Stimulated activated CD8-positive, alpha-beta memory T cell treated with anti-CD3 and anti-CD28 coated beads, Interleukin-15, amount 100 ng/mL, for 24 hours (primary cell): ENCODE measurements at places on chromosomes 3 and 15.

DNA sequence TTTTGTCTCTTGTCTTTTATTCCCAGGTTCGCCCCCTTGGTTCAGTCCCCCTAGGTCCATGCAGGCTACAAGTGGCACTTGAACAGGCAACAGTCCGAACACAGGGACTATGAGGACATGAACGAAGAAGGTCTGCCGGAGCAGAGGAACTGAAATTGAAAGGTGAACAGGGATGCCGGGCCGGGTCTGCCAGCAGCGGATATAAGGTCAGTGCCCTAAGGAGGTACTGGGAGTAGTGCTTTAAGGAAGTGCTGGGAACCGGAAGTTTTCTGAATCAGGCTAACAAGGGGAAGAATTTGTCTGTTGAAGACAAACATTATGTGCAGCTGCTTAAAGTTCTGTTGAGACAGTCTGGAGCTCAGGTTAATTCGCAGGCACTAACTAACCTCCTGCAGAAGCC is 46.8 kb downstream of the LSM3 start:
- DNase-seq, result no peak

DNA sequence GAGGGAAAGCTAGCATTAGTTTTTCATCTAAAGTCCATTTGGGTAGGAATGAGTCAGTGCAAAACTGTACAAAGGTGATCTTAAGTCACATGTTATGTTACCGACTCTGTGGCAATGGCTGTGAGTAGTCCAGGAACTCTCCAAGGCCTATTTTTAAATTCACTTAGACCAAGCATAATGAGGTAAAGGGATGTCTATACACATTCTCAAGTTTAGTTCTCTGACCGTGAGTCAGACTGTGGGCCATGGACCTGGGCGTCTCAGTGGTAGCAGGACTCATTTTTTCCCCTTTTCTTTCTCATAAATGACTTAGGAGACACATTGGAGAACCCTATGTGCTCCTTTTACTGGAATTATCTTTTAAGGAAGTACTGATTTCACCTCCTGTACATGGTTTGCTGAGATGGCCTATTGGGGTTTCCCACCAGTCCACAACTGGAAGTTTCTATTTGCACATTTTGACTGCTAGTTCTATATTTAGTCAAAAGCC is 488.7 kb upstream of the TPRG1 start:
- no peak for DNase-seq

DNA sequence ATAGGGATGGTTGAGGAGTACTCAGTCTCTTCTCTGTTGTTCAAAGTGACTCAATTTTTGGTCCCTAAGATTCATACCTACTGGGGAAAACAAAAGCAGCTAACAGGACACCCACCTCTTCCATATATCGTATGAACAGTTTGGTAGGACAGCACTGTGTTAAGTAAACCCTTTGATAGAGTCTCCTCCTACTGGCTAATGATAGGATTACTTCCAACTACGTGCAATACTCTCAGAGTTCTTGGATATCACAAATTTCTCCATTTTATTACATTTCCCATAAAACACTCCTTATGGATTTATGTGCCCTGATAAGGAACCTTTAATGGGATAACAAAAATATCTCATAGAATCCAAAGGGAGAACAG is 200.2 kb upstream of the GOLGA6L4 start:
- no peak for DNase-seq

GRCh38 chr3:134252766-134253165 is 2.1 kb upstream of the RYK start:
- no peak for DNase-seq

DNA sequence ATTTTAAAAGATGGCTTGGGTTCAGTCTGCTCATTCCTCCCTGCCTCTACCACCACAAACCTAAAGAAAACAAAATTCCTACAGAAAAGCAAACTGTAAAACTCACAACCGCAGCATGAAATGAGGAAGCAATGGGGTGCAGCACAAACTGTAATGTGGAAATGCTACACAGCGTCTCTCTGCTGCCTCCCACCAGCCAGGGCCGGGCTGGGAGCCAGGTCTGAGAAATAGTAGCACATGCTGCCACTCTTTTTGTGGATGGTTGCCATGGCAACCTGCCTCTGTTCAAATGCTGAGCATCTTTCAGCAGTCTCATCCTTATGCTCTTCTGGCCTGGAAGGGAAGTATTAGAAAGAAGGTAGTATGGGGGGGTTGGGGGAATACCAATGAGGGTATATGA is 55.4 kb downstream of the EOMES start:
- no peak for DNase-seq

GRCh38 chr15:38028869-38029268 is 94.4 kb downstream of the TMCO5A start:
- DNase-seq, result no peak

GRCh38 chr15:37084602-37085001 is 15.7 kb downstream of the MEIS2 start:
- DNase-seq, result no peak

DNA sequence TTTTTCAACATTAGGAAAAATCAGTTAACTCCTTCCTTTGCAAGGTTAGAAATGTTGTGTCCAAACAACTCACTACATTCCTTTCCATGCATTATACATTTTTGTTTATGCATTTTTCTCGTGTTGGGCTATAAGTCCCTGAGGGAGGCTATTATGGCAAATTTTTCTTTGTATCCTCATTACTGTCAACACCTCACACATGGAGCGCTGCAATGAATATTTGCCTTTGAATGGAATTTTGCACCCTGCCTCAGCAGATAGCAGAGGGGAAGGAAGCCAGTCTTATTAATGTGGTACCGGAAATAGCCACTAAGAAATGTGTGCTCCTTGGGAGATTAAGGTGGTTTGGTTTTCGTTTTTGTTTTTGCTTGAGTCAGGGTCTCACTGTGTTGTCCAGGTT is 134.7 kb downstream of the THSD4 start:
- DNase-seq, result no peak

DNA sequence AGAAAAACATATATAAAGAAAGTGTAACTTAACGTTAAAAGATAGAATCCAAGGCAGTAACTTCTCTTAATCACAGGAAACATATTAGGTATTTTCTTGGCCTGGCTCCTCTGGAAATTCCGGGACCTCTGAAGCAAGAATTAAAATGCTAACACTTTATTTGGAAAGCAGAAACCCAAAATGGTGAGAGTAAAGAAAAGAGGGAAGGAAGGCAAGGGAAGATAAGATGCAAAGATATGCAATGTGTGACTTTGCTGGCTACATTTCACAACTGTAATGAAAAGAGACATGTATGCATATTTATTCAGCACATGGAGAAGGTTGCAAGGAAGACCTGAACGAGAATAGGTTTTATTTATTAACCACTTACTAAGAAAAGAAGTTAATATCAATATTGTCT is 372.5 kb downstream of the TBL1XR1 start:
- no peak for DNase-seq

GRCh38 chr3:6989608-6990291 is 128.8 kb downstream of the GRM7 start:
- DNase-seq, result no peak

DNA sequence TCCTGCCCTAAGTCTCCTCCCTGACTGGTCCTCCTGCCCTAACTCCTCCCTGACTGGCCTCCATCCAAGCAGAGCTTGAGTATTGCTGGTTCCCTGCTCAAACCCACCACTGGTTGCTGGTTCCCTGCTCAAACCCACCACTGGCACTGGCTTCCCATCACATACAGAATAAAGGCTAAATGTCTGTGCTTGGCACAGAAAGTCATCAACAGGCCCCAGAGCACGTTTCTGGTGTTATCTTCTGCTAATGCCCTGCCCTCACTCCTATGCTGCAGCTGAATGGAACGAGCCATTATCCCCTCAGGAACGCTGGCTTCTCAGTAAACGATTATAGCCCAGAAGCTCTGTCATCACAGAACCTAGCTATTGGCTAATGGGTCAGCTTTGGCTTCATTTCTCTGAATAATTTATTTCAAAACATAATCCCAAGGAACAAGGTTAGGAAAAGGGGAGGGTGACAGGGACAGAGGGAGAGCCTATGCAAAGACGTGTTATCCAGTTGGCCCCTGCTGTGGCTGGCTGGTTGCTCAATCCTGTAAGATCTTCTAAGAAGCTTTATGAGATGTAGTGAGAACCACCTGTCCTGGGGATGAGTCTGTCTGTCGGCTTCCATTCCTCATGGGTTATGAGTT is 6.3 kb upstream of the MUC20 start:
- no peak for DNase-seq

DNA sequence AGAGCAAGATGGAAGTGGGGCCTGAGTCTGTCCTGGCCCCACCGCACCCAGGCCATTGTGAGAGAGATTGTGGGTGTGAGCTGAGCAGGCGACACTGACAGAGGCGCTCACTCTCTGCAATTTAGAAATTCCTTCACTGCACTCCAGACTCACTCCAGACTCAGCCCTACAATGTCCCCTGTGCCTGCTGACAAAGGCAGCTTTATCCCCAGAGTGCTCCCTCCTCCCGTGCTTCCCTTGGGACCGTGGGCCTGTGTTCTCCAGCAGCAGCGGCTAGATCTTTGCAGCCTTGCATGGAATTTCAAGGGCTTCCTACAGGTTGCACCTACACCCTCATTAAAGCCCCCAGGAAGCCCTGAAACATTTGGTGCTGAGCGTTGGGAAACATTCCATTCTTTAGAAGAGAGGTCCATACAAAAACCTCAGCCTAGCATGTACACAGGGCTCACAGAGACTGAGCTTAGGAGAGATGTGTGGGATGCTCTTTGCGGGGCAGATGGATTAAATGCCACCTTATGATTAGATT is 1.3 kb upstream of the IL16 start:
- DNase-seq, result no peak

- DNase-seq, result no peak
Observed at GRCh38 chr3:121916189-121916588, 22.0 kb downstream of the SLC15A2 start.

GRCh38 chr3:126540342-126540849 is 16.4 kb downstream of the CHST13 start:
- DNase-seq, result no peak

- no peak for DNase-seq
Observed at GRCh38 chr3:71189480-71189879, 394.0 kb downstream of the FOXP1 start.

DNA sequence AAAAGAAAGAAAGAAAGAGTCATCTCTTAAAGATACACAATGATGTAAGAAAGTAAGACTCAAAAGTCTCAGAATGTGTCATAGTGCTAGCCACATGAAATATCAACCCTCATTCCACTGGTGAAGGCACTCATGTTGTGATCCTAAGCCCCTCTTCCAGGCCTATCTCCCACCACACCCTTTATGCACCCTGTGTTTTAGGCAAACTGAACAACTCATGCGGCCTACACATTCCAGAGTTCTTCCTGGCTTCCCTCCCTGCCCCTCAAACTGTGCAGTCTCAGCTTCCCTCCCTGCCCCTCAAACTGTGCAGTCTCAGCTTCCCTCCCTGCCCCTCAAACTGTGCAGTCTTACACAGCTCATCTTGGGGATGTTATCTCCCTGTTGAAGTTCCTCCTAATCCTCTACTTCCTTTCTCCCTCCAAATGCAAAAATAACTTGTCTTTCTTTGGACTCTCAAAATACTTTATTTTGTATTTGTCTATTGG is 69.0 kb upstream of the FNDC3B start:
- DNase-seq, result no peak

DNA sequence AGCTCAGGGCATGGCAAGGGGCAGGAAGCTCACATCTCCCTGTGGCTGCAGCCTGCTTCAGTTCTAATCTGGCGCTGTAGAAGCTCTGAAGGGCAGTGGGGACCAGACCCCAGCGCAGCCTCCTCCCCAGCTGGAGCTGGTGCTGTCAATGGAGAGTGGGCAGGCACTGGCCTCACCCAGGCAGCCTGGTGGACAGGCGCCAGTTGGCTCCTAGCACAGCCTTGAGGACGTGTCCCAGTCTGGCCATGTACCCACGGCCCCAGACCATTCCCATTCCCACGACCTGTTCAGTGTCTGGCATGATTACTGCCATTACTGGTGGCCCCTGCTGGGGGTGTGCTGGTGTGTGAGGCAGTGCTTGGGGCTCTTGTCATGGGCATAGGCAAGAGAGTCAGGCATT is 16.3 kb downstream of the TYRO3 start:
- DNase-seq, result no peak

GRCh38 chr3:29335438-29335837 is 54.6 kb downstream of the RBMS3 start:
- DNase-seq, result no peak

GRCh38 chr3:139480585-139480984 is 4.3 kb upstream of the RBP2 start:
- DNase-seq, result no peak

DNA sequence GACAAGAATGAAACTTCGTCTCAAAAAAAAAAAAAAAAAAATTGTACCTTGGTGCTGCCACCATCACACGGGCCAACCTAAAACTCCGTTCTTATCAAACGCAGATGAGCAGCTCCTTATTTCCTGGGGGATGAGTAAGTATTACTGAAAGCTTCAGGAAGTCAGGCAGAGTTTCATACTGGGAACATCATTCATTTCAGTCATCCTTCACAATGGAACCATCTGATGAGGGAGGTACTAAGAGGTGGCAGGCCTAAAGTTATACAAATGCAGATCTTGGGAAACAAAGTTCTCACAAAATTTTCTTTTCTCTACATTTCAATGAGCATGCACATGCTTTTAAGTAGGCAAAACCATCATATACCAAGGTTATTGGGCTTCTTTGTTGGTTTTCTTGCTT is 636.0 kb upstream of the LMCD1 start:
- DNase-seq, result no peak

DNA sequence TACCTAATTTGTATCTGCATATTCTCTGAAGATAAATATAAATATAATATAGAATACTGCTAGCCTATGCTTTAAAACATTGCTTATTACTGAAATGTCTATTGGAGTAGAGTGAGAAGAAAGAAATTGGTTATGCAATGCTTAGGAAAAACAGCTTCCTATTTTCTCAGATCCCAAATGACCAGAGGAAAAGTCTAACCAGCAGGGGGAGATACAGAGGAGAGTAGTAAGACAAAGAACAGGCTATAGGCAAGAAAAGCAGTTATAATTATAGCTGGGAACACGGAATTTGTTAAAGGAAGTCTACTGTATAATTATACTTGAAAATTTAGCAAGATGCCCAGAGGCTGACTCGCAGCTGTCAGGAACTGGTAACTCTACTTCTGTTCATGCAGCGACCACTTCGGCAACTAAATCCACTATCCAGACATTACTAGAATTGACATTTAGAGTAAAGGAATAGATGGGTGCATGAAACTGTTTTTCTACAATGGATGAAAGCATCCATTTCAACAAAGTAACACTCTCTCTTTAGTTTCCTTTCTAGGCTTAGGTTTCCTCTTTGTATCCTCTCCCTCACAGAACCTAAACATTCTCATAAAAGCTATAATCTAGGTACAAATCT is 97.2 kb downstream of the TBC1D5 start:
- DNase-seq, result no peak

GRCh38 chr3:178669758-178670157 is 133.5 kb downstream of the KCNMB2 start:
- DNase-seq, result no peak
